ENCODE measurements at places on chromosomes 3 and 15.

- DNase-seq: no peak
Measured at GRCh38 chr15:29476503-29477080, 207.0 kb upstream of the NSMCE3 start.

DNA sequence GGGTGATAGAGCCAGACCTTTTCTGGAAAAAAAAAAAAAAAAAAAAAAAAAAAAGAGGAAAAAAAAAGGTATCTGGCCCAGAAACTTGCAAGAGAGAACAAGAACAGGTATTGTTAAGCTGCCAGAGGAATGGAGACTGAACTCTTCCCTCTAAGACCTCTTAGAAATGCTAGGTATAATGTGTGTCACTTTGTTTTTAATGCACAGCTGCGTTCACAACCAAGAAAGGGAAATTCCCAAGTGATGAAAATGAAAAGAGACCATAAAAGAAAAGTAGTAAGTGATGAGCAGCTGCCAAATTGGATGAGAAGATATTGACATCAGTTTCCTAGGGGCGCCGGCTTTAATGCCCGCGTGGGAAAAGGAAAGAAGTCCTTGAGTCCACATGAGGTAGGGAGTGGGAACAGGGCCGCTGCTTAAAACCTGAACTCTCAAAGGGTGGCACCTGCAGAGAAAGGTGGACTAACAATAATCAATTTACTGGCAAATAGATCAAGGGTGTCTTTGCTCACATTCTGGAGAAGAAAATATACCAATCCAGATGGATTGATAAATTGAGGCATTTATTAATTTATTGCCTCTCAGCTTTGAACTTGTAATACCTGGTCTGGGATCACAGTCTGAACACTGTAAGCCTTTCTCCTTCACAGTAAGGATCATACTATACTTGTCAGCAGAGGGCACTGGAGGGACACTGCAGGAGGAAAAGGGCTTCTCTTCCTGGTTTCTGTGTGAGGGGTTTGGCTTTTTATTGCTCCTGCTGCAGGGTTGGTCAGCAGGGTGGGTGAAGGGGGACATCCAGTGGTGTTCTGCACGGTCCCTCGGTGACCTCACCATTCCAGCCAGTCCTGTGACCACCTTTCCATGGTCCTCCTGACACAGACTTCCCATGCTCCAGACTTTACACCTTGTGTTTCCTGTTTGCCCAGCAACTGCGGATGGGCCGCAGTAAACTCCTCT is 131.6 kb downstream of the AQP9 start:
- DNase-seq: no peak

- DNase-seq: no peak
Measured at GRCh38 chr3:55549177-55549576, 62.1 kb upstream of the WNT5A start.

GRCh38 chr3:62073038-62073437 is 300.3 kb downstream of the FEZF2 start:
- no peak for DNase-seq

- DNase-seq: no peak
Measured at GRCh38 chr3:31027914-31028313, 133.5 kb upstream of the GADL1 start.

GRCh38 chr15:65095011-65095746 is 18.6 kb downstream of the KBTBD13 start:
- no peak for DNase-seq

- no peak for DNase-seq
Measured at GRCh38 chr3:152676810-152677379, 158.0 kb upstream of the P2RY1 start.

GRCh38 chr3:179236669-179237301 is 14.1 kb downstream of the KCNMB3 start:
- DNase-seq: no peak

- no peak for DNase-seq
Measured at GRCh38 chr3:42421818-42422796, 11.7 kb upstream of the LYZL4 start.

DNA sequence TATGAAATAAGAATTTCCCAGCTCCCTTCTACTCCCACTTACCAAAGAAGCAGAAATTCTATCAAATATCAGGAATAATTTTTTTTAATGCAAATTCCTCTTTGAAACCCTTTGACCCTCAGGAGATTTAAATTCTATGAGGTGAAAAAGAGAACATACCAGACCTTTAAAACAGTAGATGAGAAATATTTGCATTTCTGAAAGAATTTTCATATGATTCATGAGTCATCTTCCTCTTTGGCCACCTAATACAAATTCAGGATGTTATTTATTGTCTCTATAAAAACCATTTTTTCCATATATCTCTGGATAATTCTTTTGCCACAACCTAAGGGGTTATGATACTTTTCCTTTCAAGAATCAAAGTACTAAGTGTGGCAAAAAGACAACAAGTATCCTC is 67.3 kb upstream of the ST3GAL6 start:
- no peak for DNase-seq

- no peak for DNase-seq
Measured at GRCh38 chr3:46860017-46860809, 3.0 kb downstream of the MYL3 start.

GRCh38 chr3:13479332-13479581 is 849 bp upstream of the HDAC11 start:
- DNase-seq: no peak

GRCh38 chr3:23052208-23052607 is 150.9 kb upstream of the UBE2E2 start:
- DNase-seq: no peak

DNA sequence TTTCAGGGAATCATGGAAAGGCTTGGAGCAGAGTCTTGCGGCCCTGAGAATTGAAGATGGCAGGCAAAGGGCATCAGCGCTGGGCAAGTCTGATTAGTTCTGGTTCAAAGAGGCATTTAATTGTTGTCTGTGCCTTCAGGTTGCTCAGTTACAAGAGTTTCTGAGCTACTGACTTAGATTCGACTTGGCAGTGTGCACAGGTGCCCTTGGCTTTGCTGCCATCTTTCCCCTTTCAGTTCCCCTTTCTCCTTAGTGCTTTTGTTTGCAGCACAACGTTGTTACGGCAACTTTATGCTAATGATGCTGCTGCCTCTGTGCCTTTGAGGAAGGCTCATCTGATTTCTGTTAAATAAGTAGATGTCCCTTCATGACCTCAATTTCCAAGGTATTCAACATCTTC is 12.5 kb downstream of the P2RY14 start:
- no peak for DNase-seq

- DNase-seq: no peak
Measured at GRCh38 chr3:35946854-35947515, 307.7 kb downstream of the ARPP21 start.

GRCh38 chr3:24290596-24290995 is 204.1 kb downstream of the THRB start:
- DNase-seq: no peak

DNA sequence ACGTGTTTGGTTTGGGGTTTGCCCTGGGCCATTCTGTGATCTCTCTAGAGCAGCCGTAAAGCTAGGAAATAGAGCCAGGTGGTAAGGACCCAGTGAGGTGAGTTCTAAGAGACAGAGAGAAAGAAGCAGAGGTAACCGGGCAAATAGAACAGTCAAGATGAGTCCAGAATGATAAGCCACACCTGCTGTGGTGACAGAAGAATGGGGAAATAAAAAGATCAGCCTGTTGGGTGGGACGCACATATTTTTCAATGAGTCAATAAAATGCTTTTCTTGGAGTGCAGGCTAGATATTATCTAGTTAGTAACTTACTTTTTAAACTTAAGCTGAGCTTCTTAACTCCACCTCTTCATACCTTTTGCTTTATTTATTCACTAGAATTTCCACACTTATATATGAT is 135.0 kb downstream of the NFKBIZ start:
- DNase-seq: no peak

DNA sequence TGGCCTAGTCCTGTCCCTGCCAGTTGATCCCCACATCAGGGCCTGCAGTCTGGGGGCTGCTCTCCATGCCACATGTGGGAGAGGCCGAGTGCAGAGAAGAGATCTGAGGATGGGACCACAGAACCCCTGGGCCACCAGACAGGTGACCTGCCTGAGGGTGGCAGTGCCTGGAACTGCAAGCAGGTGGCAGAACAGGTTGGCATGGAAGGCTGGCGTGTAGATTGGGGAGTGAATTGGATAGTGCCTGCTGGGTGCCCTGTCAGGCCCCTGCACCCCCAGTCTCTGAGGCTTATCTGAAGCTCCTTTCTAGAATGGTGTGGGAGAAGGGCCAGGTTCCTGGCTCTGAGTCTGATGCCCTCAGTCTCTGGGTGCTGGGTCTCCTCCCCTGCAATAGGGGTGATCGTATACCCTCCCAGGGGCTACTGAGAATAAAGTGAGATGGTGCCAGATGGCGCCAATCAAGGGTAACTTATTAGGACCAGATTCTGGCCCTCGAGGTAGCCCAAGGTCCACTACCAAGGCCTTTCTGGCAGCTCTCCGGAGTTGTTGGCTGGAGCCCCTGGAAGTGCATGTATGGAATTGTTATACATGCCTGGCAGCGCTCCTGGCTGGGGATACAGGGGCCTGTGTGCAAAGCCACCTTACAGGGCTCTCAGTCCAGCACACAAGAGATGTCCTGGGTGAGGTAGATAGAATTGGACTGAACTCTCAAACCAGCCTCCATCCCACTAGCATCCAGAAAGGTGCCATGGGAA is 15.7 kb downstream of the C3orf18 start:
- no peak for DNase-seq

DNA sequence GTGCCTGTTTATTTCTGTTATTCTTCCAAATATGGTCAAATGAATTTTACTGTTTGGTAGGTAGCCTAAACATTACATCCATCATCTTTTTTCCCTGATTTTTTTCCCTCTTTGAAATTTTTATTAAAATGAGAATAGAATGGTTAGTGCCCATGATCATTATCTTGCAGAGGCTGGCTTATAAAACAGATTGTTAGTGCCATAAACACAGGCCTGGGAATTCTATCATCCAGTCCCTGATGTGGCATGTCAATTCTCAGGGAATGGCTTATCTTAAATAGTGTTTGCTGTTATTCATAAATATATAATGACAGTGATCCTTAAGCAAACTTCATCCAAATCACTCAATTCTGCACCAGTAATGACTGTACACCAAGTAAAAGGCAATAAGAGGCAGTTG is 207.3 kb downstream of the TUSC7 start:
- no peak for DNase-seq

DNA sequence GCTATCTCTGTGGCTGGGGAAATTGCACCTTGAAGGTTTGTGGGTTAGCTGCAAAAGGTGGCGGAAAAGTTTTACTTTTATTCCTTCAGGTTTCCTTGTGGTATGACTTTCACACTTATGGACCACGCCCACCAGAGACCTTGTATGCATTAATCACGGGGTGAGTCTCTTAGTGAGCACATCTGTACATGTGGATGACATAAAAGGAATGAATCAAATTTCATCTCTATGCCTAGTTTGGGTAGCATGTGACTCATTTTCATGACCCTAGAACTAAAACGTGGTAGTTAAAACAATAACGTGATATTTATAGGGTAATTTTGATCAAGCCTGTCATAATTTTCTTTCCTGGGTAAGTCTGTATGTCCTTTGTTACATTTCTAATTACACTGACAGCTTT is 141.7 kb downstream of the PDCD6IP start:
- DNase-seq: no peak

- no peak for DNase-seq
Measured at GRCh38 chr3:150365132-150365604, 42.9 kb upstream of the TSC22D2 start.

DNA sequence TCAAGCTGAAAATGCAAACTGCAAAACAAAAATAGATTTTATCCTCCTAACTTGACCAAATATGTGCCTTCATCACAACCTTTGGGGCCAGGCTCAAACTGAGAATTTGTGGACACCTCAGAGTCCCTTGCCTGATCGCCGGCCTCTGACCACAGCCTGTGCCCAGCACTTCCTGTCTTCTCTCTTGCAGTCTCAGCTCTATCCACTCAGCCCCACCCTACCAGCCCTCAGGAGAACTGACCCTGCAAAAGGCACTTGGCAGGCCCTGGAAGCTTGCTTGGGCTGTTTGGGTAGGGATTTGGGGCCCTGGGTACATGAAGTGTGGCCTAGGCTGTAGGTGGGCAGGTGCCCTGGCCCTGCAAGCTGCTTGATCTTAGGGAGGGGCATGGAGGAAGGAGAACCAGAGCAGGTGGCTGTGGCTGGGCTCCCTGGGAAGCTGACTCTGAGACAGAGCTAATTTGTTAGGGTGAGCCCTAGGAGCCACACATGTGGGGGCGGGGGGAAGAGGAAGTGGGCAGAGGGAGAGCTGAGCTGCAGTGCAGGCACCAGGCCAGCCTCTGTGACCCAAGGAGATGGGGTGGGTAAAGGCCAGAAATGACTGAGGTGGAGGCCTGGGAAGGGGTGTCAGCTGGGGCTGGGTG is 8.6 kb downstream of the CLEC3B start:
- no peak for DNase-seq

DNA sequence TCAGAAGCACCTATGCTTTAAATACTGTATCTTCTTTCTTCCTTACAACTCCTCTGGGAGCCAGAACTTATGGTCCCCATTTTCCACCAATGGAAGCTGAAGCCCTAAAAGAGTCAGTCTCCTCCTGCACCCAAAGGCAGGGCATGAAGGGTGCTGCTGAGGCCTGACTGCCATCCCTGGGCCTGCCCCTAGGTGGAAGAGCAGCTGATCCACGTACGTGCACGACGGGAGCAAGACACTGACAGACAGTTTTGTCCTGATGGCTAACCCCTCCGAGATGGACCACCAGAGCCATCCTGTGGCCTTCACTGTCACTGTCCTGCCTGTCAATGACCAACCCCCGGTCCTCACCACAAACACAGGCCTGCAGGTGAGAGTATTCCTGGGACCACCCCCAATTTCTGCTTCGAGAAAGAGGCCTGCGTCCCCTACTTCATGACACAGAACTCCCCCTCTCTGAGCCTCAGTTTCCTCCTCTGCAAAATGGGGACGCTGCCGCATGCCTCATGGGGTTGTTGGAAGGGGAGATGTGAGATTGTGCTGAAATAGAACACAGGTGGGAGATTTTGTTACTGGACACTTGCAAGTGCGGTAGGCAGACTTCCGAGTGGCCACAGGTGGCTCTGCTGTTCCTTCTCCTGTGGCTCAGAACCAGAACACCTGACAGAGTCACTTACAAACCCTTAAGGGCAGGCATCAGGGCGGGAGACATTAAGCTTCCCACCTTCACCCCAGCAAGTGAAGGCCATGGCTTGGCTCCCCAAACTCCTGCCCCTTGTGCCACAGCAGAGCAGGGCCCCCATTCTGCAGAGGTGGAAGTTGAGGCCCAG is 175.4 kb downstream of the TBC1D2B start:
- DNase-seq: no peak

GRCh38 chr3:110027446-110028080 is 690.2 kb upstream of the DPPA4 start:
- DNase-seq: no peak

- no peak for DNase-seq
Measured at GRCh38 chr3:135228201-135228600, 433.1 kb downstream of the EPHB1 start.

Measured in activated CD4-positive, CD25-positive, alpha-beta regulatory T cell (primary cell).